Esophagus squamous epithelium (tissue), 5 donors: ENCODE measurements at places on chromosomes 5 and 9. TPM values are rescaled to one million over a fixed set of nuclear protein-coding genes. Genes with fewer than 3 reads are reported as not detected.

Gene PRSS3
- total RNA-seq, result 39.5 TPM

DNA sequence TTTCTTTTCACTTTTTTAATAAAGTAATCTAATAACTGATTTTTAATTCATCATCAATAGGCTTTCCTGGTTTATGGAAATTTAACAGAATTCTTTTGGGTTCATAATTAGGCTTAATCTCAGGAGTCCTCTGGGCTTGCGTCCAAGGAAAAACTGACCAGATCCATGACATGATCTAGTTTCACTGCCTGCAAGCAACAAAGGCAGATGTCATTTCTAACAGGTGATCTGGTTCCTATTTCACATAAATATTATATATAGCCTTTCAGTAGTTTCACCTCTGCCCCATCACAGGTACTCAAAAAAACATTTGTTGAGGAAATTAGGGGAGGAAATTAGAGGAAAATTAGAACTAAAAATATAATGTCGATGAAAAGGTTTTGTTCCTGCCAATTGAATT is 126.4 kb downstream of the FBXL17 start:
- no peak overlapping the region for H3K27ac ChIP-seq
- DNase-seq, result no peak
- H3K4me1 ChIP-seq, result no peaks in the 10 kb centered on the region
- H3K36me3 ChIP-seq, result no peaks in the 10 kb centered on the region

GRCh38 chr9:137295849-137296669 is 6.0 kb downstream of the NRARP start:
- peaks cover 76% of the 10 kb centered on the region for H3K4me1 ChIP-seq
- peak overlapping the region; percentile 56 for H3K27ac ChIP-seq
- no peaks in the 10 kb centered on the region for H3K36me3 ChIP-seq
- DNase-seq, result no peak
- H3K4me3 ChIP-seq, result peak overlapping the region; percentile 71
- no peaks in the 10 kb centered on the region for H3K27me3 ChIP-seq

DNA sequence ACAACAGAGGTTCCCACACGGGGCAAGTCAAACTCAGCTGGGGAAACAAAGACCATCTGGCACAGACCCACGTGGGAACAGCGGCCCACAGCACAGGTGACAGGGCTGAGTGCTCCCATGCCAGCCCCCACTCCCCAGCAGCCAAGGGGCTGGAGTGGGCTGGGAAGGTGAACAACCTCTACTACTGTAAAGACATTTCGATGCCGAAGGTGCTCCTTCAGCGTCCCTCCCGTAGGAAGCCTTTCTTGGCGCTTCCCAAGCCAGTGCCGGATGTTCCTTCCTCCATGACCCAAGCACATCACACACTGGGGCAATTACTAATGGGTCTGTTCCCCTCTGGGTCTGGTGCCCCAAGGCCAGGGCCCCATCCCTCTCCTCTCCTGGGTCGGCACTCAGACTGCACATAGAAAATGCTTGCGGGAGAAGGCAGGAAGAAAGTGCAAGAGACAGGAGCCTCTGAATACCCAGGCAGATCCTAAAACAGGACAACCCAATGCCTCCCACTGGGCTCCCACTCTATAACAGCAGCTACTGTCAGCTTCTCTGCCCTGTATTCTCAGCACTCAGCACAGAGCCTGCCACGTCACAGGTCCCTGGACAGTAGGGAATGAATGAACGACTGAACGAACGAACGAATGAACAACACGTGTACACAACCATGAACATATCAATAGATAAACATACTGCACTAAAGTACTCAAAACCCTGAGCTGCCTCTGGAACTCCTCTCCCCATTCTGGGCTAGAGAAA is 77.0 kb upstream of the LRRTM2 start:
- no peaks in the 10 kb centered on the region for H3K36me3 ChIP-seq
- H3K27me3 ChIP-seq, result no peaks in the 10 kb centered on the region
- no peak overlapping the region for H3K4me3 ChIP-seq

DNA sequence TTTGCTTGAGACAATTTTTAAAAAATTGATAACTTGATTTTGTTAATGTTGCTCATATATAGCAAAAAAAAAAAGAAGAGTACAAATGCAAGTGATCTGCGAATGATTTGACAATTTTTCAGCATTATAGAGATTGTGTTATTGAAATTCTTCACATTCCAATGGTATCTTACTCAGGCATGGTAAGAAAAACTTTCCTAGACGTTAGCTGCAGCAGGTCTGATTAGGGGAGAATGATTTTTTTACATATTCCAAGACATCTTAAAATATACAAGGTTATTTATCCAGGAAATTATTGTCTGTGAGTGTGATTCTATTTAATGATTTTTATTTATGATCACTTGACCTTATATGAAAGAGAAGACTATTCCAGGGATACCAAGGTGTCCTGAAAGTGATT is 361.9 kb downstream of the MAT2B start:
- DNase-seq, result no peak
- H3K36me3 ChIP-seq, result no peaks in the 10 kb centered on the region
- no peaks in the 10 kb centered on the region for H3K4me1 ChIP-seq
- no peak overlapping the region for H3K27ac ChIP-seq

- no peak overlapping the region for H3K4me3 ChIP-seq
- H3K27me3 ChIP-seq, result no peaks in the 10 kb centered on the region
- no peaks in the 10 kb centered on the region for H3K36me3 ChIP-seq
- peak overlapping the region; percentile 74 for H3K27ac ChIP-seq
- peaks cover 4% of the 10 kb centered on the region for H3K4me1 ChIP-seq
- no peak for DNase-seq
Observed at GRCh38 chr9:33620738-33621439, 96.8 kb downstream of the ANKRD18B start.

DNA sequence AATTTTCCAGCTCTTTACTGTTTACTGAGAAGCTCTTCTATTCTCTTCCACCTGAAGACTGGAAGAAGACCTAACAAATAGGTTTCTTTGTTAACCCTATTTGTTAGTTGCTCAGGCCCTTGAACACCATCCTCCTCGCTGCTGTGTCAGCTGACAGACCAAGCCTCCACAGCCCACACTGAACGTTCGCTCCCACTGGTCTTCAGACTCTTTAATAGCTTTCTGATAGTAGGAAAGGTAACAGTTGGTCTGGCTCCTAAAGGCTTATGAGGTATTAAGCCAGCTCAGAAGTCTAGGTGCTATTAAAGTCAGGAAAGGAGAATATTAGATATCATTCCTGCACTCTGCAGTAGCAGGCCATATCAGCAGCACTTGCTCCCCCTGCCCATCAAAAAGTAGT is 23.3 kb upstream of the F2R start:
- no peaks in the 10 kb centered on the region for H3K36me3 ChIP-seq
- H3K27me3 ChIP-seq, result no peaks in the 10 kb centered on the region
- no peaks in the 10 kb centered on the region for H3K4me1 ChIP-seq
- no peak for DNase-seq

- no peak overlapping the region for H3K4me3 ChIP-seq
- H3K27ac ChIP-seq, result peak overlapping the region; percentile 79
- DNase-seq, result no peak
- peaks cover 31% of the 10 kb centered on the region for H3K4me1 ChIP-seq
- H3K36me3 ChIP-seq, result no peaks in the 10 kb centered on the region
Observed at GRCh38 chr9:115035841-115036612, 81.9 kb downstream of the TNC start.

Gene PCDHGA7
- total RNA-seq, result 0.32 TPM

Gene SMIM15
- total RNA-seq, result 40.7 TPM

- no peak overlapping the region for H3K4me3 ChIP-seq
- no peak overlapping the region for H3K27ac ChIP-seq
- H3K4me1 ChIP-seq, result peaks cover 24% of the 10 kb centered on the region
- no peak for DNase-seq
Observed at GRCh38 chr5:51650824-51651223, 267.6 kb downstream of the ISL1 start.

DNA sequence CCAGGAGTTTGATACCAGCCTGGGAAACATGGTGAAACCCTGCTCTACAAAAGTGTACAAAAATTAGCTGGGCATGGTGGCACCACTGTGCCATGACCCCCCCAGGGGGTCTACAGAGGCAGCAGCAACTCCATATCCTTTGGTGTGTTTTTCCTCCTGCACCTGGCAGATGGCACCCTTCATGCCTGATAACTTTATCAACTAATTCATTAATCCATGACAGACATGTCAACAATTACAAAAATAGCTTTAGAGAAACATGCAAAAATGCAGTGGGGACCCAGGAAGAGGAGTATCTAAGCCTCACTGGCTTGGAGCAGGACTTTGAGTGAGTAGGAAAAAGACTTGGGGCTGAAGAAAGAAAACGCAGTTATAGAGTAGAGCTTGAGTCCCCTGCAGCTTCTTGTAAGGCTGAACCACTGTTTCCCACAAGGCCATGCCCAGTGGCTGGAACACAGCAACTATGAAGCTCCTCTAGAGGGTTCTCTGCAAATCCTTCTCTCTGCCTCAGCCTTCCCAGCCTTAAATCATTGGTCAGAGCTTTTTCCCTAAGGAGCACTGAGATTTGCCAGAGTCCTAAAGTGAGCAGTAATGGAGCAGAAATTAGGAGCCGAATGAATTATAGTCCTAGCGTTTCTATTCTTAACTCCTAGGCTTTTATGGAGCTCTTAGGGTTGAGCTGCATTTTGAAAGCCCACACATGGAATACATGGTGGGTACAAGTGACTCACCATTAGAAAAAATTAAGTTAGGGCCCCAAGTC is 25.5 kb upstream of the B4GALT1 start:
- no peaks in the 10 kb centered on the region for H3K36me3 ChIP-seq
- DNase-seq, result no peak

DNA sequence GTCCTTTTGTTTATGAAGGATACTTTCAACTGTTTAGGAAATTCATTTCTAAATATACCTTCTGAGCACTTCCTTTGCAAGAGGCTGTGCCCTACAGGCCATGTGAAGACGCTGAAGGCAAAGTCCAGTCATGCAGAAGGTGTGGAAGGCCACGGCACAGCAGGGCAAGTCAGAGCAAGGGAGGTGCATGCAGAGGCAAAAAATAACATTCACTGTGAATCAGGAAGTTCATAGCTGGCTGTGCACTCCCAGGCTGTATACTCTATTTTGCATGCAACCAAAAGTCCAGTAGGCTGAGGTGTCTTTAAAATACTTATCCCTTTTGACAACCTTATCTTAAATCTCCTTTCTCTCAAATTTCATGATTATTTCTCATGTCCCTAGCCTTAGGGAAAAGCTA is 50.3 kb downstream of the GNAQ start:
- peaks cover 35% of the 10 kb centered on the region for H3K4me1 ChIP-seq
- DNase-seq, result no peak
- H3K27ac ChIP-seq, result peak overlapping the region; percentile 81
- H3K27me3 ChIP-seq, result no peaks in the 10 kb centered on the region
- no peak overlapping the region for H3K4me3 ChIP-seq
- H3K36me3 ChIP-seq, result peaks cover 7% of the 10 kb centered on the region

Gene PCDHB13
- 2.0 TPM for total RNA-seq

GRCh38 chr9:85884256-85884655 is 56.7 kb upstream of the NAA35 start:
- H3K27ac ChIP-seq, result no peak overlapping the region
- H3K36me3 ChIP-seq, result no peaks in the 10 kb centered on the region
- H3K4me3 ChIP-seq, result no peak overlapping the region

DNA sequence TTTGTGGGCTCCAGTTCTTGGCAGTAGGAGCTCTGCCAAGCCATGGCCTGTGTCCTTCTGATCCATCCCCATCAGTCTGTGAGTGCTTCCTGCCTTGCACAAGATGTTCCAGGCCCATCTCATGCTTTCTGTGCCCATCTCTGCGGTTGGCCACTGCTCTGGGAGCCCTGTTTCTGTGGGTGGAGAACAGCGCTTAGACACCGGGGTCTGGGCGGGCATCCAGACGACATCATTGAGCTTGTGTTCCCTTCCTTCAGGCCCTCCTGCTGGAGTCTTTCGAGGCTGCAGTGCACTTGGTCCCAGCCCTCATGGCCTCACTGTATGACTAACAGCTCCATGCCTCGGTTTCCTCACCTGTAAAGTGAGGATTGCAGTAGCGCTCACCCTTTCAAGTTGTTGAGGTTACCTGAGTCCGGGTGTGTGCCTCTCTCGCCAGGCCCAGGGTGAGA is 14.9 kb upstream of the CARD19 start:
- H3K4me3 ChIP-seq, result no peak overlapping the region
- H3K36me3 ChIP-seq, result no peaks in the 10 kb centered on the region
- H3K27me3 ChIP-seq, result no peaks in the 10 kb centered on the region
- no peak for DNase-seq
- no peaks in the 10 kb centered on the region for H3K4me1 ChIP-seq

Gene FAM169A
- 1.5 TPM for total RNA-seq

- H3K36me3 ChIP-seq, result peaks cover 8% of the 10 kb centered on the region
- peak overlapping the region; percentile 54 for H3K27ac ChIP-seq
- no peaks in the 10 kb centered on the region for H3K27me3 ChIP-seq
- peak overlapping the region; percentile 49 for H3K4me3 ChIP-seq
Observed at GRCh38 chr5:177311392-177311722, 341 bp downstream of the MXD3 start.

GRCh38 chr9:84781931-84782866 is 112.7 kb downstream of the NTRK2 start:
- no peaks in the 10 kb centered on the region for H3K4me1 ChIP-seq
- DNase-seq, result no peak
- H3K27ac ChIP-seq, result no peak overlapping the region
- no peaks in the 10 kb centered on the region for H3K27me3 ChIP-seq

DNA sequence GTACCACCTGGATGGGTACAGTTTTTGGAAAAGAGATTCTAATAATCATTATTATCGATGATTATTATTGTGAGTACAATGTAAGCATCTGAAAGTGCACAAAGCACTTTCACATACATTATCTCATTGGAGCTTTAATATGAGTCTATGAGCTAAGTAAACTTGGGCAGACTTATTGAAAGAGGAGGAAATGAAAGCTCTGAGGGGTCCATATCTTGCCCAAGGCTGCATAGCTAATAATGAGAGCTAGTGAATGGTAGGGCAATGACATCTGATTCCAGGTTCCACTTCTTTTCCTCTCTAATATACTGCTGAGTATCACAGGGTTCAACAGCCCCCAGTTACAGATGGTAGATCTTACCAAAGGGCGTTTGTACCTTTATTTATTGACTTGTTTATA is 26.1 kb downstream of the TIMD4 start:
- no peaks in the 10 kb centered on the region for H3K36me3 ChIP-seq
- no peaks in the 10 kb centered on the region for H3K4me1 ChIP-seq
- H3K27ac ChIP-seq, result no peak overlapping the region
- H3K4me3 ChIP-seq, result no peak overlapping the region
- no peak for DNase-seq

Gene CCDC171
- 1.9 TPM for total RNA-seq

GRCh38 chr5:54390015-54390414 is 65.5 kb upstream of the HSPB3 start:
- no peak overlapping the region for H3K27ac ChIP-seq
- no peaks in the 10 kb centered on the region for H3K36me3 ChIP-seq
- H3K27me3 ChIP-seq, result no peaks in the 10 kb centered on the region
- no peaks in the 10 kb centered on the region for H3K4me1 ChIP-seq
- no peak overlapping the region for H3K4me3 ChIP-seq
- DNase-seq, result no peak

- H3K4me3 ChIP-seq, result no peak overlapping the region
- no peaks in the 10 kb centered on the region for H3K4me1 ChIP-seq
- H3K36me3 ChIP-seq, result no peaks in the 10 kb centered on the region
- DNase-seq, result no peak
- H3K27me3 ChIP-seq, result no peaks in the 10 kb centered on the region
Observed at GRCh38 chr5:175597718-175598117, 60.2 kb upstream of the HRH2 start.

GRCh38 chr5:13992795-13993194 is 48.3 kb upstream of the DNAH5 start:
- DNase-seq, result no peak
- H3K4me1 ChIP-seq, result no peaks in the 10 kb centered on the region
- H3K4me3 ChIP-seq, result no peak overlapping the region
- H3K27ac ChIP-seq, result no peak overlapping the region
- H3K27me3 ChIP-seq, result no peaks in the 10 kb centered on the region
